GM23248 (cell line): ENCODE measurements at places on chromosomes 4 and X. TPM values are rescaled to one million over a fixed set of nuclear protein-coding genes. Genes with fewer than 3 reads are reported as not detected.
A peak's percentile ranks its signal among the peaks of the same experiment; 100 is the strongest.

GRCh38 chrX:40158036-40158706 lies 60.4 kb upstream of the BCOR start:
- no peaks in the 10 kb centered on the region for H3K4me1 ChIP-seq
- peak overlapping the region; percentile 73 for H3K4me3 ChIP-seq
- no peaks in the 10 kb centered on the region for H3K27me3 ChIP-seq
- no peaks in the 10 kb centered on the region for H3K36me3 ChIP-seq

ADGRG4 gene
- polyA plus RNA-seq: not detected in 2 replicates

DNA sequence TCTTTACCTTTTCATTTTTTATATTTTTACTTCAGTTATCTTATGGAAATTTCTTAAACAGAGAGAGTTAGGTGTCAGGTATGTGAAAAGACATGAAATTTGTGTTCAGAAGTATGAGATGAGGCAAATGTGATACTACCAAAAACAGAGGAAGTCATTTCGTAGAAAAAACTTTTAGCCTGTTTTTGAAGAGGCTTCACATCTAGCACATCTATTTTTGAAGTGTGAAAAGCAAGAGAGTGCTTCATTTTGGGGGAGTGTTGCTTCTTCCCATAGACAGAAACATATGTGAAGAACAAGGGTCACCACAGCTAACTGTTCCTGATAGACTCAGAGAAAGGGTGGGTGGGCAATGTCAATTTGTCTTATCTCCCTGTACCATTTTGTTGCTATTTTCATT lies 125.3 kb downstream of the TET2 start:
- no peak for DNase-seq
- no peak overlapping the region for H3K27ac ChIP-seq
- no peaks in the 10 kb centered on the region for H3K27me3 ChIP-seq
- no peaks in the 10 kb centered on the region for H3K4me1 ChIP-seq
- no peak overlapping the region for H3K4me3 ChIP-seq

CT45A5 gene
- polyA plus RNA-seq: not detected in 2 replicates

COX7B2 gene
- polyA plus RNA-seq: not detected in 2 replicates

- no peak overlapping the region for H3K27ac ChIP-seq
- no peaks in the 10 kb centered on the region for H3K27me3 ChIP-seq
- no peaks in the 10 kb centered on the region for H3K4me1 ChIP-seq
- no peak for DNase-seq
Measured at GRCh38 chr4:28177641-28178040, 1317.0 kb downstream of the STIM2 start.

UBA6 gene
- 32.6 and 38.8 TPM in 2 replicates for polyA plus RNA-seq

GRIA3 gene
- polyA plus RNA-seq: 46.0 and 52.4 TPM in 2 replicates

BMX gene
- not detected in 2 replicates for polyA plus RNA-seq

GRCh38 chr4:152485726-152486276 lies 50.1 kb downstream of the FBXW7 start:
- H3K4me3 ChIP-seq: peak overlapping the region; percentile 26
- no peaks in the 10 kb centered on the region for H3K36me3 ChIP-seq
- peak; percentile 71 for DNase-seq
- H3K27me3 ChIP-seq: no peaks in the 10 kb centered on the region
- H3K27ac ChIP-seq: peak overlapping the region; percentile 36

DNA sequence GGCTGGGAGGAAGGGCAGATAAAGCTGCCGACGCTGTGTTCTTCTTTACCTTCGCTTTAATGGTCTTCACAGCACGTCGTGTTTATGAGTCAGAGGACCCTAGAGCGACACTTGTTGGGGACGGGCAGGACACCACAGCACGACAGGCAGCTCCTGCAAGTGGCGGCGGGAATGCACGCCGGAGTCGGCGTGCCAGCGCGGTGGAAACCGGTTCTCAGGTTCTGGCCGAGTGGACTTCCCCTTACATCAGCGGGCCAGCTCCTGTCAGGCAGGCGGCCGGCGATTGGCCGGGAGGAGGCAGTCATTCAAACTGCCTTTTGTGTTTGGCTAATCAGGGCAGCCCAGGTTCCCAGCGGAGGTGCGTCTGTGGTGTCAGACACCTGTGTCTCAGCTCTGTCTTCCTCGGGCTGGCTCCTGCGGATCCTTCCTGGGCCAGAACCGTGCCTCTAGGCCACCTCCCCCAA lies 150.9 kb downstream of the SHROOM3 start:
- no peaks in the 10 kb centered on the region for H3K27me3 ChIP-seq
- H3K4me1 ChIP-seq: peaks cover 33% of the 10 kb centered on the region
- H3K4me3 ChIP-seq: peak overlapping the region; percentile 44
- H3K36me3 ChIP-seq: no peaks in the 10 kb centered on the region
- H3K27ac ChIP-seq: no peak overlapping the region
- peak; percentile 53 for DNase-seq

GRCh38 chr4:9916346-9916745 lies 105.0 kb downstream of the SLC2A9 start:
- no peaks in the 10 kb centered on the region for H3K36me3 ChIP-seq
- H3K27me3 ChIP-seq: no peaks in the 10 kb centered on the region
- no peak overlapping the region for H3K27ac ChIP-seq
- H3K4me3 ChIP-seq: no peak overlapping the region

GAGE1 gene
- polyA plus RNA-seq: not detected in 2 replicates

FREM3 gene
- polyA plus RNA-seq: not detected in 2 replicates

FSTL5 gene
- not detected in 2 replicates for polyA plus RNA-seq

- no peaks in the 10 kb centered on the region for H3K27me3 ChIP-seq
- no peaks in the 10 kb centered on the region for H3K36me3 ChIP-seq
- H3K4me3 ChIP-seq: no peak overlapping the region
- no peaks in the 10 kb centered on the region for H3K4me1 ChIP-seq
- H3K27ac ChIP-seq: no peak overlapping the region
Measured at GRCh38 chrX:155270969-155271368, 6.7 kb upstream of the RAB39B start.

GRCh38 chrX:150856785-150857184 lies 41.7 kb downstream of the CD99L2 start:
- no peak overlapping the region for H3K4me3 ChIP-seq
- H3K36me3 ChIP-seq: no peaks in the 10 kb centered on the region
- H3K27me3 ChIP-seq: no peaks in the 10 kb centered on the region
- no peak for DNase-seq
- no peak overlapping the region for H3K27ac ChIP-seq
- H3K4me1 ChIP-seq: no peaks in the 10 kb centered on the region

AGTR2 gene
- not detected in 2 replicates for polyA plus RNA-seq

DNA sequence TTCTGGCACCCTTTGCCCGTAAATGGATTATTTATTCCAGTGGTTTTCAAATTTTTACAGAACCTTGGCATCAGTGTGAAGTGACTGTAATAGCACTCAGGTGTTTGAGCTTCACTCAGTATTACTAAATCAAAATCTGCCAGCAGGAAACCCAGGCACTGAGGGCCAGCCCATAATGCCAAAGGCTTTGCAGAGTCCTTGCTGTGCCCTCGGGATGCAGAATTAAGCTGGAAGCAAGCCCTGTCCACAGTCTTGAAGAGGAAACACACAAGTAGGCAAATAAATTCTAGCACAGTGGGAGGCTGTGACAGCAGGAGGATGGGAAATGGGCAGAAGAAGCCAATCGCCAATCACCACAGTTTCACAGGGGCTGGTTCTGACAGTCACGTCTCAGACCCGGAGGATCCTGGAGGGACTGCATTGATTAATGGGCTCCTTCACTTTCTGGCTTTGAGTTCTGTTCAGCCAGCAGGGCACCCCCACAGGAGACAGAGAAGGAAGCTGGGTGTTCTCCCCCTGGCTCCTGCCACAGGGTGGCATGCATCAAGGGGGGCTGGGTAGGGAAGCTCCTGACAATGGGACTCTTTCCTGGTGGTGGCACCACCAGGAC lies 138.8 kb downstream of the MTNR1A start:
- no peaks in the 10 kb centered on the region for H3K4me1 ChIP-seq
- H3K4me3 ChIP-seq: no peak overlapping the region
- H3K27me3 ChIP-seq: no peaks in the 10 kb centered on the region
- no peak for DNase-seq

GRCh38 chrX:137982472-137983172 lies 416.7 kb downstream of the ZIC3 start:
- no peak overlapping the region for H3K27ac ChIP-seq
- H3K36me3 ChIP-seq: no peaks in the 10 kb centered on the region
- no peaks in the 10 kb centered on the region for H3K27me3 ChIP-seq
- no peaks in the 10 kb centered on the region for H3K4me1 ChIP-seq
- DNase-seq: no peak
- H3K4me3 ChIP-seq: no peak overlapping the region

DNA sequence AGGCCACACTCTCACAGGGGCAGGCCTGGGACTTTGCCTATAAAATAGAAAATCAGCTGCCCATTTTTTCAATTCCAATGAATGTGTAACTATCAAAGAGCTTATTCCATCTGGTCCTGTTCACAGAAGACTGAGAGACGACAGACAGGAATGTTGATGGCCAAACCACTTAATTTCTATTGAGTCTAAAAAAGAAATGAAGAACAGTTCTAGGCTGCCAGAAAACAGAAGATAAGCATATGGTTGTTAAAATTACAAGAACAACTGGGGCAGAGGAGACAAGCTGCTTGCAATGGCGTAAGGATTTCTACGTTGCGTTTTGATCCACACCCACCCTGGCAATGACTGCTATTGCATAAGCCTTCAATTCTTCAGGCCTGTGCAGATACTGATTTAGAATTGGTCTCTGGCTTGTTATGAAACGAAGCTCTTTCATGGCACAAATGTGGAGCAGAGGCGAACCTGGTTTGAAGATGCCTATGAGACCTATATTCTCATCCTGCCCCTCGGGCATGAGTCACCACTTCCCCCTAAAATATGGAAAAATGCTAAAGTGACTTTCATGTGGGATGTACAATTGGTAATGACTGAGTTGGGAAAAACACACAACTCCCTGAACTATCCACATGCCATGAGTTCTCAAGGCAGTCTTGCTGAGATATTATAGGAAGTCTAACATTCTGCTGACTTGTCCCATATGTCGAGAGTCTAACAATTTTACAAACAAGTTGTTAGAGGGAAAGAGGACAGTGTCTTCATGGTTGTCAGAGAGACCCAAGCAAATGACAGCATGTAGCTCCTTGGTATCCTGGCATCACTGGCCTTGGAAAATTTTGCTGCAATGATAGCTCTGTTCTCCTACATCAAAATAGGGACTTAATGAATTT lies 37.9 kb upstream of the SORBS2 start:
- H3K4me3 ChIP-seq: no peak overlapping the region
- peak; percentile 59 for DNase-seq
- peak overlapping the region; percentile 9; the same call in 1 of the 2 replicates for H3K27ac ChIP-seq
- H3K27me3 ChIP-seq: no peaks in the 10 kb centered on the region
- H3K36me3 ChIP-seq: no peaks in the 10 kb centered on the region
- H3K4me1 ChIP-seq: peaks cover 23% of the 10 kb centered on the region

P2RY4 gene
- polyA plus RNA-seq: not detected in 2 replicates

TMPRSS11A gene
- not detected in 2 replicates for polyA plus RNA-seq

PIR gene
- polyA plus RNA-seq: 5.7 and 5.9 TPM in 2 replicates

CD38 gene
- not detected in 2 replicates for polyA plus RNA-seq

GRCh38 chrX:56947699-56948098 lies 47.6 kb downstream of the SPIN3 start:
- H3K36me3 ChIP-seq: no peaks in the 10 kb centered on the region
- no peak overlapping the region for H3K27ac ChIP-seq
- no peak overlapping the region for H3K4me3 ChIP-seq
- H3K27me3 ChIP-seq: no peaks in the 10 kb centered on the region
- peaks cover 22% of the 10 kb centered on the region for H3K4me1 ChIP-seq

MXRA5 gene
- polyA plus RNA-seq: 45.2 and 46.3 TPM in 2 replicates

DNA sequence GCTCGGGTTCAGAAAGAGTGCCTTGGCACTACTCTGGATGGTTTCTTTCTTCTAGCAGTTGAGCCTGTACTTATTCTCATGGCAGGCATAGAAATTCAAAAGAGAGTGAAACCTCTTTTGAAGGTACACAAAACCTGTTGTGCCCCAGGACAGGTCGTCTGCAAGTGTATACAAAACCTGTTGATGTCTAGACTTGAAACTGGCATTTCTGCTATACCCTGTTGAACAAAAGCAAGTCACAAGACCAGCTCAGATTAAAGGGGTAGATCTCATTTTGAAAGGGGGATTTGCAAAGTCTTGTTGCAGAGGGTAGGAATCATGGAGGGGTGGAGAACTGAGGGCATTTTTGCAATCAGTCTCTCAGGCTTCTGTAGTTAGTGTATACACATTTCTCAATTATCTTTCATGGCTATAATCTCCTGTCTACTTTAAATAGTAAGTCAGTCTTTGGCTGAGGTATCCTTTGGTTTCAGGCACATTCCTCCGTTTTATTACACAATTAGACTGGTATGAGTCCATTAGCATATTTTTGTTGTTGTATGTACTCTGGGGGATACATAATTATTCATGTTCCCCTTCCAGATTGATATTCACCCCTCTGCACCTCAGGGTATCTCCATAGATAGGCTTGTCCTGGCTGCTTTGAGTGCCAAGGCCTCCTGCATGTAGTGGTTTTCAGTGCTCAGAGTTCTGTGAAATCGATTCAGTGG lies 251.4 kb downstream of the DTHD1 start:
- H3K4me1 ChIP-seq: no peaks in the 10 kb centered on the region
- DNase-seq: no peak
- no peaks in the 10 kb centered on the region for H3K36me3 ChIP-seq
- H3K27me3 ChIP-seq: no peaks in the 10 kb centered on the region

PCYT1B gene
- polyA plus RNA-seq: not detected in 2 replicates

ELOVL6 gene
- 11.7 and 13.2 TPM in 2 replicates for polyA plus RNA-seq

PDE5A gene
- polyA plus RNA-seq: 6.8 and 8.0 TPM in 2 replicates

DNA sequence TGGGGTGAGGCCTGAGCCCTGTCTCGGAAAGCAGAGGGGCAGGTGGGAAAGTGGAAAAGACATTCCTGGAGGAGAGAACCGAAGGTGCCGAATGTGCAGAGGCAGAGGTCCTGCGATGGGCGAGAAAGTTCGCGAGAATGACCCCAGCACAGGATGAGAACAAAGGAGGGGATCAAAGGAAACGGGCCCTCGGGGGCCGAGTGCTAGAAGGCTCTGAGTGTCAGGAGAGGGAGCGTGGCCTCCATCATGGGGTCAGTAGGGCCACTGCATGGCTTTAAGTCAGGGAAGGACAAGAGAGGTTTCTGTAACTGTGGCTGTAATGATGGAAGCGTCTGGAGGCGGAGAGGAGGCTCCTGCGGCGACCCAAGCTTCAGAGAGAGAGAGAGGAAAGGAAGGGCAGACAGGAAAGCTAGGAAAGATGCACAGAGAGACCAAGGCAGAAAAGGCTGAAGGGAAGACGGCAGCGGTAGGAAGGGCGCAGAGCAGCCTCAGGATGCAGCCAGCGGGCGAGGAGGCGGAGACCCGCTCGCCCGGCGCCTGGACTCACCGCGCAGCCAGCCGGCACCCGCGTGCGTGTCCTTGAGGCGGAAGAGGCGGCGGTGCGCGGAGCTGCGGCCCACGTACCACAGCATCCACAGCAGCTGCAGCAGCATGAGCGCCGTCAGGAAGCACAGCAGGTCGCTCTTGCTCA lies 669 bp downstream of the OTOP1 start:
- H3K27me3 ChIP-seq: peaks cover 15% of the 10 kb centered on the region
- no peaks in the 10 kb centered on the region for H3K36me3 ChIP-seq
- no peak overlapping the region; the same call in 1 of the 2 replicates for H3K4me3 ChIP-seq
- no peak overlapping the region for H3K27ac ChIP-seq

DNA sequence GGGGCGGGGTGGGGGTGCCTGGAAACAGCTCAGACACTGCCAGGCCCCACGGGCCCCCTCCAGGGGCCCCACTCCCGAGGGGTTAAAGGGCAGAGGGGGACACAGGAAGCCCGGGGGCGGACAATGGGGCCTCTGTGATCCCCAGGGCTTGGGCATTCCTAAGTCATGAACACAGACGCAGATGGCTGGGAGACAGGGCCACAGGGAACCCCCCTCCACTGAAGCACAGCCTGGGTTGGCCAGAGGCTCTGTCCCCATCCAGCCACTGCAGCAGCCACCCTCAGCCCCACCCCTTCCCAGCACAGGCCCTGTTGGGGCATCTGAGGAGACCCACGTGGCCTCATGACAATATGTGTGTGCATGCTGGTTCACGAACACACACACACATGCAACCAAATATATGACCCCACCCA lies 3.9 kb downstream of the L1CAM start:
- no peak overlapping the region for H3K4me3 ChIP-seq
- no peak overlapping the region for H3K27ac ChIP-seq
- H3K27me3 ChIP-seq: no peaks in the 10 kb centered on the region; the same call in 1 of the 2 replicates
- H3K36me3 ChIP-seq: no peaks in the 10 kb centered on the region

SOD3 gene
- 9.2 and 10.1 TPM in 2 replicates for polyA plus RNA-seq
